Left hindlimb (tissue), 1 donor: ENCODE measurements at places on chromosomes 2 and 18.

DNA sequence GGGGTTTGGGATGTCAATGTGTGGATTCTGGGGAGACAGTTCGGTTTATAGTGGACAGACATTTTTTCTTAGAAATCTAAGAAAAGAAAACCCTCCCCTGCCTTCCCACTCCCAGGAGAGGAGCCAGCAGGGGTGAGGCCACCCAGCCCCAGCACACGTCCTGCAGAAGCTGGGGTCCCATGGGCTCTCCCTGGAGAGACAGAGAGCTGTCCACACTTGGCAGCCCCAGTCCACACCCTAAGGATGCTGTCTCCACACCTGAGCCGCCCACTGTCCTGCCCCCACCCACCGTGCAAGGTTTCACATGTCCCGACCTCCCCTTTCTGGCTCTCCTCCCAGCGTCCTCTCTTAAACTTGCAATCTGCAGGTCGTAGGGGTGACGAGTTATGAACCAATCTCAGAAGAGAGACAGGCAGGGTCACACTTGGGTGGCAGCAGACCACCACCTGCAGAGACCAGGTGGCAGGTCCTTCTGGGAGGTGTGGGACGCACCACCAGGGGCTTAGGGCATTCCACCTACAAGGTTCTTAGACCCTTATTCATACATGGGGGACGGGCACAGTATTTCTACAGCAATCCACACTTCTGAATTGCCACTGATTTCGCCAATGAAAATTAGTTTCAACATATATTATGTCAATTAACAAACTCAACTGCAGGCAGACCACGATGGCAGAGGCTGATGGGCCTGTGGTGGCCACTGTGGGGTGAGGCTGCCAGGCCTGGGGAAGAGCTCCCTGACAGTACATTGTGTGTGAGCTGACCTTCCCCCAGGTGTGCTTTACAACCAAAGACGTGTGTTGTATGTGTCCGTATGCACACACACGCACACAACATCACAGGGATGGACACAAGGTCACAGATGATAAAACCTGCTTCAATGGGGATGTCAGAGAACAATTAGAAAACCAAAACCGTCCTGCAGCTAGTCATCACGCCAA, 158.5 kb downstream of the TPO start:
- DNase-seq, result no peak

- no peak for DNase-seq
Measured at GRCh38 chr2:205722283-205722918, 40.1 kb downstream of the NRP2 start.

GRCh38 chr2:227198866-227199265, 34.4 kb downstream of the COL4A3 start:
- no peak for DNase-seq

GRCh38 chr18:37124516-37124915, 295.6 kb downstream of the KIAA1328 start:
- no peak for DNase-seq

DNA sequence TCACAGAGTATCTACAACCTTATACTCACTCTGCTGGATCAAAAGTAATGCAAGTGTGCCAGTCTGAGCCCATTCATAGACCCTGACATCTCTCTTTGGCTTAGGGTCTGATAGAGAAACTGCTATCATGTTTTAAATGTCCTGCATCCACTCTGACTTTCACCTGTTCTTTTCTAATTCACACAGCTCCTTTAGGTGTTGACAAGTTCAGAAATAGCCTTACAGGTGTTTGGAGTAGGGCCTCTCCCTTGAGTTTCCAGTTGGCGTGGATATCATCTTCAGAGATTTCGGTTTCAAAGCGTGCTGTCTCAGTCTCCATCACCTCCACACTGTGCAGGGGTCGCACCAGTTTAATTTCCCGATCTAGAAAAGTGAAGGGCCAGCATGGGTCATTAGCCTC, 150.3 kb downstream of the PLEKHA3 start:
- DNase-seq, result no peak

- no peak for DNase-seq
Measured at GRCh38 chr2:3696545-3696944, 6.8 kb upstream of the DCDC2C start.

- DNase-seq, result no peak
Measured at GRCh38 chr2:26519396-26520147, 41.6 kb upstream of the OTOF start.
